ENCODE measurements at places on chromosomes 12 and 14.

GRCh38 chr12:26172946-26173552, 22.3 kb upstream of the SSPN start:
- DNase-seq: no peak

DNA sequence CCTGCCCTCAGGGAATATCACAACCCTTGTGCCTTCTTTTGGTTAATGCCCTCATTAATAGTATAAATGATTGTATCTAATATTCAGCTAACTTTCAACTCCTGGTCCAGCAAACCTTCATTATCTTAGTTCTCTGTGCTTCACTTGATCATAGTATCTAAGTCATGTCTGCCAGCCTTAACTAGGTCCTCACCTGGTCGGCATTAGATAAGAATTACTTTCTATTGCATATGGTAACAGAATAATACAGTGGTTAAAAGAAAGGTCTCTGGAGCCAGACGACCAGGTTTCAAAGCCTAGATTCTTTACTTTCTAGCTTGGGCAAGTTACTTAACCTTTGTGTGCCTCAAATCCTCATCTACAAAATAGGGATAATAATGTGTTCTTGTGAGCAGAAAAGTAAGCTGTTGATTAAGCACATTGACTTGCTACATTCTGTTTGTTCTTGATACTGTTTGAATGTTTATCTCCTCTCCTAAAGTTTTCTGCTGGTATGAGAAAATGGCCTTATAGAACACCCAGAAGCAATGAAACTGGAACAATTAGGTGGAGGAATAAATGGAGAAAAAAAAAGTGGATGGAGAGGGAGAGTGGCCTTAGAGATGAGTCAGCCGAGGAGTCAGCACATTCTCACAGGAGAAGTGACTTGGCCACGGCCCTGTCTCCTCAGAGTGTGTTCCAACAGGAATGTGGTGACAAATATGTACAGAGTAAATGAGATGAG, 176.1 kb downstream of the SLC25A21 start:
- DNase-seq: no peak

- no peak for DNase-seq
Measured at GRCh38 chr14:76786601-76787000, 25.3 kb downstream of the VASH1 start.

DNA sequence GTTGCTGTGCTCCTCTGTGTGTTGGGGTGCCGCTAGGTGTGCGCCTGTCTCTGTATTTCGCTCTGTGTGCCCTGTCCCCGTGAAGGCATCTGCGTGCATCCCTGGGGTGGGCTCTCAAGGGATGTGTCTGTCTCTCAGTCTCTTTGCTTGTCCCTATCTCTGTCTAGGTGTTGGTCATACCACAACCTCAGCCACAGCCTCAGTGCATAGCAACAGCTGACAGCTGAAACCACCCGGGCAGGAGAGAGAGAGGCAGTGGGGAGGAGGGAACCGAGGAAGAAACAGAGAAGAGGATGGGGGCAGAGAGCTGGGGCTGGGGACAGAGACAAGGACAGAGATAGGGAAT, 953 bp upstream of the NXPH4 start:
- no peak for DNase-seq

GRCh38 chr12:42270596-42270995, 32.5 kb upstream of the YAF2 start:
- DNase-seq: no peak

DNA sequence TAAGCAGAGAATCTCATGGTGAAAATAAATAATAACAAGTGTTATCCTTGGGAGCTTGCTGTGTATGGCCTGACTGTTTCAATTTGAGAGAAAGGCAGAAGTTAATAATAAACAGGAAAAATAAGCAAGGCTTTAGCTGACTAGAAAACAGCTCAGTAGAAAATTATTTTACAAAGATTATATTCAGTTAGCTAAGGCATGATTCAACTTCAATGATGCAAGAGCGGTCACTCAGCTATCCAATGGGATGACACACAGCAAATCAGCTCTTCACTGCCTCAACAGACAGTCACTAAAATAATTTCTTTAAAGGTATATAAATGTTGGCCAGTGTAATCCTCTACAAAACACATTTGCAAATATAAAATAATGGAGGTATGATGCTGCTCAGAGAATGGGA, 18.6 kb downstream of the GSTZ1 start:
- no peak for DNase-seq

GRCh38 chr12:6753772-6754356, 923 bp upstream of the MLF2 start:
- no peak for DNase-seq

GRCh38 chr12:119292893-119293630, 41.5 kb upstream of the CCDC60 start:
- no peak for DNase-seq

DNA sequence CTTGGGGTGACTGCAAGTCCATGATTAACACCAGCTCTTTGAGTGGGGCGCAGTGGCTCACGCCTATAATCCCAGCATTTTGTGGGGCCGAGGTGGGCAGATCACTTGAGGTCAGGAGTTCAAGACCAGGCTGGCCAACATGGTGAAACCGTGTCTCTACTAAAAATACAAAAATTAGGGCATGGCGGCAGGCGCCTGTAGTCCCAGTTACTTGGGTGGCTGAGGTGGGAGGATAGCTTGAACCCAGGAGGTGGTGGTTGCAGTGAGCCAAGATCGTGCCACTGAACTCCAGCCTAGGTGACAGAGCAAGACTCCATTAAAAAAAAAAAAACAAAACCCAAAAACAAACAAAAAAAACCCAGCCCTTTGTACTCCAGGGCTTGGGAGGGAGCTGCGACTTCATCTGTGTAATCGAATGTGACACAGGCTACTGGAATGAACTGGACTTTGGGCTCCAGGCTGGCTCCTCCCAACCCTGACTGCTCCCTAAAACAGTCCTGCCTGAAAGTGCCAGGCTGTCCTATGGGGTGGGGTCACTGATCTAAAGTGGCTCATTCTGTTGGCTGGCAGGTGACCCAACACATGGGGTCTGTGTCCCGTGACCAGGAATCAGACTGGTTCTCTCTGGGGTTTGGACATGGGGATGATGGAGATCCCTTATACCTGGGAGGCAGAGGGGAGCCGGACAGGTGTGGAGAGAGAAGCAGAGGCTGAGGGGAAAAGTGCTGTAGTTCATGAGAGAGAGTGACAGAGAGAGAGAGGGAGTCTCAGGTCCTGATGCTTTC, 9.3 kb upstream of the C12orf43 start:
- DNase-seq: no peak

GRCh38 chr12:108175310-108175709, 46.2 kb downstream of the WSCD2 start:
- DNase-seq: no peak

- no peak for DNase-seq
Measured at GRCh38 chr12:75271576-75271975, 58.5 kb downstream of the CAPS2 start.

- no peak for DNase-seq
Measured at GRCh38 chr12:52828156-52828555, 6.0 kb downstream of the KRT79 start.

Measured in stimulated activated CD4-positive, alpha-beta T cell treated with anti-CD3 and anti-CD28 coated beads, Interleukin-1b, Interleukin-23, amount 100 ng/mL, for 1 hour (primary cell).